ENCODE measurements at places on chromosomes 4 and X.

GRCh38 chr4:38667085-38667893 is 3.3 kb downstream of the KLF3 start:
- peak; percentile 83 for DNase-seq

DNA sequence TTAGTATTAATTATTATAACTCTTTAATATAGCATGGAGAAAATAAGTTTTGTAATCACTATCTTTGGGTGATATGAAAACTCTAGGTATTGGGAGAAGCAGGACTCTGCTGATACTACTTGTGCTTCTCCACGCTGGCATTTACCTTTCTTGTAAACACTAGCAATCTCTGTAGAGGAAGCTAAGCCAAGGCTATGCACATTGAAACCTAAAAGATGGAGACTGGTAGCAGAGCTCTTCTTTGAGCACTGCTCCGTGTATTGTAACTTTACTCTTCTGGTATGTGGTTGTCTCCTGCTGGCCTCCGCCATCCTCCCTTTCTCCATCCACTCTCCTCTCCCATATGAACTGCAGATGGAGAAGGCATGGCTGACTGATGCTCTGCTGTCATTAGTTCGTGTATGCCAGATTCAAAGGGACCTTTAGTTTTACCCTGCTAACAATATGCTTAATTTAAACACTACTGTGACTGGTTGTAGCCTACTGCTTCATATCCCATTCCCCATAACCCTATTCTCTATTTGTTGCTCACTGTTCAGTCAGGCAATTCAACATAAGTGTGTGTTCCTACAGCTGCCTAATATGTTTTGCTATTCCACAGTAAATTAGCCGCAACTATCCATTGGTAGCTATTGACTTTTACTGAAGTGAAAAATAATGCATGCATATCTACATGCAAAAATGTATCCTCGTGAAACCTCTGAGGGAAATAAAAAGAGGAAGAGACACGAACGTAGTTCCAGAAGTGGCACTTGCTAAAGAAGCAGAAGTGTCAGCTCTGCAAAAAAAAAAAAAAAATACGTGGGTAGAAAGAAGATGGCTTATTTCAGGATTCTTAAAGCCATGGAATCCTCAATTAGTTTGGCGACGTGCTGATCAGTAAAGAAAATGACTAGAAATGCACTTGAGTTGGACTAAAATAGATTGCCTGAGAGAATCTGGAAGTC is 55.6 kb upstream of the CCSER1 start:
- no peak for DNase-seq

- no peak for DNase-seq
These were observed 41.4 kb downstream of the JADE3 start for GRCh38 chrX:46953597-46953996.

- no peak for DNase-seq
These were observed 14.4 kb downstream of the AR start for GRCh38 chrX:67558267-67558666.

- DNase-seq = no peak
These were observed 20.4 kb downstream of the MAML3 start for GRCh38 chr4:140133576-140133975.
